ENCODE measurements at places on chromosomes 5 and 9. TPM values are rescaled to one million over a fixed set of nuclear protein-coding genes. Genes with fewer than 3 reads are reported as not detected.

Gene MUSK
- total RNA-seq: 8.4 TPM

Gene DNAJC25
- 2.1 TPM for total RNA-seq

Gene FCN2
- 1.0 TPM for total RNA-seq

Gene EXOSC2
- 27.1 TPM for total RNA-seq

Gene PCDHA1
- total RNA-seq: not detected

Gene GHR
- 16.7 TPM for total RNA-seq

Gene GPR151
- not detected for total RNA-seq

Gene ALDOB
- not detected for total RNA-seq

Gene CDH6
- total RNA-seq: 5.7 TPM

Gene GLE1
- 16.7 TPM for total RNA-seq

Gene PCDHB10
- 2.6 TPM for total RNA-seq

Gene TAS2R1
- not detected for total RNA-seq

Gene ERAP2
- total RNA-seq: 20.9 TPM

Gene LURAP1L
- 14.1 TPM for total RNA-seq

Gene FOXD4
- 0.52 TPM for total RNA-seq

Gene SMIM23
- total RNA-seq: not detected

Gene MORN5
- total RNA-seq: not detected

Gene RNF183
- total RNA-seq: not detected

Gene TMEM38B
- total RNA-seq: 144 TPM

Gene FBP2
- 72.5 TPM for total RNA-seq

All from skeletal muscle tissue (tissue), 5 donors.